ENCODE measurements at places on chromosomes 2 and 18. TPM values are rescaled to one million over a fixed set of nuclear protein-coding genes. Genes with fewer than 3 reads are reported as not detected.

The SH2D6 gene
- total RNA-seq = 0.94 TPM

The EMILIN1 gene
- total RNA-seq = 1.2 TPM

The RTP5 gene
- total RNA-seq = 0.53 TPM

- no peak overlapping the region for H3K4me3 ChIP-seq
- DNase-seq = no peak
- H3K4me1 ChIP-seq = peaks cover 2% of the 10 kb centered on the region
- H3K27me3 ChIP-seq = peaks cover 18% of the 10 kb centered on the region
Measured at GRCh38 chr18:54232485-54233227, 8.2 kb upstream of the MBD2 start.

DNA sequence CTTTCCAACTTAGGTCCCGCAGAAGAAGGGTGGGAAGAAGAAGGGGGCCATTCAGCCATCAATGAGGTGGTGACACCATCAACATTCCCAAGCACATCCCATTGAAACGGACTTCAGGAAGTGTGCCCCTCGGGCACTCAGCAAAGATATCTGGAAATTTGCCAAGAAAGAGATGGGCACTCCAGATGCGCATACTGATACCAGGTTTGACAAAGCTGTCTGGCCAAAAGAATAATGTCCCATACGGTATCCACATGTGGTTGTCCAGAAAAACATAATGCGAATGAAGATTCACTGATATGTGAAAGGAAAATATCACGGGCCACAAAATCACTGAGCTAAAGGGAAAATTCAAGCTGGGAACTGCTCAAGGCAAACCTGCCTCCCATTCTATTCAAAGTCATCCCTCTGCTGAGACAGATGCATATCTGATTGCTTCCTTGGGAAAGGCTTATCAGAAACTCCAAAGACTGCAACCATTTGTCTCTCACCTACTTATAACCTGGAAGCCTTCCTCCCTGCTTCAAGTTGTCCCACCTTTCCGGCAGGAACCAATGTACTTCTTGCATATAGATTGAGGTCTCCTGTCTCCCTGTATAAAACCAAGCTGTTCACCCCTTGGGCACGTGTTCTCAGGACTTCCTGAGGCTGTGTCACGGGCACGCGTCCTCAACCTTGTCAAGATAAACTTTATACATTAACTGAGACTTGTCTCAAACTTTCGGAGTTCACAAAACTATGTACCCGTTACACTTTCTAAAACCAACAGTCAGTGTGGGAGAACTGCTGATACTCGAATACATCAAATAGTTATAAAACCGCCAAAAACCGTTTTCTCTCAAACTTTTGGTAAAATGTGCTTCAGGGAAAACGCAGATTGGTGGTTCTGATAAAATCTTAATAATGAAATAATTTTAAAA is 1.3 kb upstream of the PDK1 start:
- peaks cover 44% of the 10 kb centered on the region for H3K36me3 ChIP-seq
- H3K4me1 ChIP-seq = peaks cover 53% of the 10 kb centered on the region
- H3K4me3 ChIP-seq = peak overlapping the region; percentile 89
- peak overlapping the region; percentile 52 for H3K27ac ChIP-seq
- no peak for DNase-seq
